ENCODE measurements at places on chromosomes 11 and 22.

DNA sequence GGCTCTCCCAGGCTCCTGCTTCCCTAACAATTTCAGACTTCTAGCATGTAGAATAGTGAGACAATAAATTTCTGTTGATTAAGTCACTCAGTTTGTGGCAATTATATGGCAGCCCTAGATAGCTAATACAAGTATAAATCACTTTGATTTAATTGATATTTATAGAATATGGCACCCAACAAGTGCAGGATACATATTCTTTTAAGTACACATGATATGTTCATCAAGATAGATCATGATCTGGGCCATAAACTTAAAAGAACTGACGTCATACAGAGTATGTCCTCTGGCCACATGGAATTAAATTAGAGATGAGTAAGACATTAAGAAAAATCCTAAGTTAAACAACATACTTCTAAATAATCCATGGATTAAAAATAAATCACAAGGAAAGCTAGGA is 67.5 kb upstream of the AMOTL1 start:
- DNase-seq = no peak

GRCh38 chr11:27380771-27381170 is 17.8 kb upstream of the CCDC34 start:
- no peak for DNase-seq

- DNase-seq = peak; percentile 35
These were observed 11.7 kb upstream of the DNAJB13 start for GRCh38 chr11:73939096-73939495.

GRCh38 chr11:44071157-44071556 is 5.1 kb downstream of the ACCS start:
- DNase-seq = no peak

DNA sequence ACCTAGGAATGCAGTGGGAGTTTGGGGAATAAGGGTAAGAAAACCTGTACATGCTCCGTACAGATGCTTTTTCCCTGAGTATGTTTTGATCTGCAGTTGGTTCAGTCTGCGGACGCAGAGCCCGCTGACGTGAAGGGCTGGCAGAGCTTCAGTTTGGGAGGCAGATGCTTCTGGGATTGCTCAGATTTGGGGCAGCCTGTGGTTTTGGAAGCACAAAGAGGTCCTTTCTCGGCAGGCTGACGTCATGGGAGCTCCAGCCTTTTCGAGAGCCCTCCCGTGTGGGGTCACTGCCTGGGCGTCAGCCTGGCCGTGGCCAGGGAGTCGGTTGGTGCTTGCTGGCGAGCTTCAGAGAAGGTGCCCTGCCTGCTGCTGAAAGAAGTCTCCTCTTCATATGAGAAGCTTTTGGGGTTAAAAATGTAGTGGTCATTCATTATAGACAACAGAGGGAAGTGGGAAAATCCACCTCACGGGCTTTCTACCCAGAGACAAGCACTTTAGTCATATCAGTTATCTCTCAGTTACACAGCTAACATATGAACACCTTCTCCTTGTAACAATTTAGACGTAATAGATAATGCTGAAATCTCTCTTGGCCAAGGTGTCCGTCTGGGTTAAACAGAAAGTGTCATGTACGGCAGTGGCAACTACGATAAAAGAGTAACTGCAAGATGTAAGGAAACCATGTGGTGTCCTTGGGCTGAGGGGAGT is 26.8 kb downstream of the TPCN2 start:
- DNase-seq = peak; percentile 37

DNA sequence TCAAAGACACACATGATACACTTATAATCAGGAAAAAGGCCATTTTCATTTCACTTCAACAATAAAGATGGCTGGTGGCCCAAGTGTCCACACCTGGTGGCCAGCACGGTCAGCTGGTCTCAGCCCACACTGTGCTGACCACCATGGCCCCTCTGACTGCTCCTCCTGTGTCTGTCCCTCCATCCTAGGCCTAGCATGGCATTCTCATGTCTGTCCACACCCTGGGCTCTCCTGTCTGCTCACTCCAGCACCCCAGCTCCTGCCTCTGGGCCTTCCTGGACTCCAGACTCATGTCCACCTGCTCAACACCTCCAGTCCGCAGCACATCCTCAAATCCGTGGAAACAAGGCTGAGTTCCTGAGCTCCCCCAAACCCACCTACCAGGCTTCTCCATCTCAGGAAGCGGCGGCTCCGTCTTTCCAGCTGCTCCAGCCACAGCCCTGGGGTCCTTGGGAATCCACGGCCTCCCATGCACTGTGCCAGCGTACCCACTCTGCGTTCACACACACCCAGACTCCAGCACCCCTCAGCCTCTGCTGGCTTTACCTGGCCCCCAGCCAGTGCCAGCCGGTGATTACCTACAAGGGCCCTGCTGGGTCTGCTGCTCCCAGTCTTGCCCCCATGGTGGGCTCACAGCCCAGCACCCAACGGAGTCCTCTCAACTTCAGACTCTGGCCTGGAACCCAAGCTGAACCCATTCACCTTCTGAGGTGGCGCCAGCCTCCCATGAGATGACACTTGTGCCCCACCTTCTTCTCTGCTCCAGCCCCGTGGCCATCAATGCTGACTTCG is 13.9 kb downstream of the SIRT3 start:
- no peak for DNase-seq

- no peak for DNase-seq
These were observed 11.6 kb downstream of the JAML start for GRCh38 chr11:118213201-118213600.

GRCh38 chr22:28541137-28541536 is 138.5 kb downstream of the TTC28 start:
- no peak for DNase-seq

- no peak for DNase-seq
These were observed 117.7 kb upstream of the SORL1-AS1 start for GRCh38 chr11:121570453-121570852.

- peak; percentile 45 for DNase-seq
These were observed 67.5 kb downstream of the PACSIN2 start for GRCh38 chr22:42947211-42947990.

- DNase-seq = no peak
These were observed 20.6 kb downstream of the TMPRSS6 start for GRCh38 chr22:37088750-37089408.

GRCh38 chr11:42337786-42338455 is 878.5 kb upstream of the LRRC4C start:
- no peak for DNase-seq

- no peak for DNase-seq
These were observed 50.1 kb upstream of the FLI1 start for GRCh38 chr11:128643661-128644317.

DNA sequence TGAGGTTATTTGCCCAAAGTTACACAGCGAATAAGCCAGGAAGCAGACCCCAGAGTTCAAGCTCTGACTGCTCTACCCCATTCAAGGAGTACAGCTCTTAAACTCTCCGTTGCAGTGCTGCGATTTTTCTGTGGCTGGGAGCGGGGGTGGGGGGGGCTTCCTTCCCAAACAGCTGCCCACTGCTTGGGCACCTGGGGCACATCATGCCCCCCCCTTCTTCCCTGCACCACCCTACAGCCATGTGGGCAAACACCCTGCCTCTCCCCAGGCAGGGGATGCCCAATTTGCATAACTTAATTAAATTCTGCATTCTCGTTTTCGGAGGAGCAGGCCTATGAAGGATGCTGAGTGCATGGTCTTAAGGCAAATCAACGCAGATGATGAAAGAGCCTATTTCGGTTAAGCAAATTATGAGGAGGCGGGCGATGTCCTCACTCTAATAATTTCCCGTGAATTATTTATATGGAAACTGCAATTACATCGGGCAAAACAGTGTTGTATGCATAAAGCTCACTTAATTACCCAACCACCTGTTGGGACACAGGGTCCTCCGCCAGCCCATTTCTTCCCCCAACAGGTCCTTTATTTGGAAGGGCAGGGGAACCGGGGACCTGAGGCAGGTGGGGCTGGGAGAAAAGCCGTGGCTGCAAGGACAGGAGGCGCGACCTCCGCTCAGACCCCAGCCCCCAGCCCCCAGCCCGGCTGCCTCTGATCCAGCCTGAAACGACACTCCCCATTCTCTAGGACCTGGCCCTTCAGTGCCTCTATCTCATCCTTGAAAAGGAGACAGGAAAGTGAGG is 610.5 kb downstream of the BUD13 start:
- no peak for DNase-seq

- DNase-seq = no peak
These were observed 18.4 kb downstream of the CUL5 start for GRCh38 chr11:108027057-108027456.

DNA sequence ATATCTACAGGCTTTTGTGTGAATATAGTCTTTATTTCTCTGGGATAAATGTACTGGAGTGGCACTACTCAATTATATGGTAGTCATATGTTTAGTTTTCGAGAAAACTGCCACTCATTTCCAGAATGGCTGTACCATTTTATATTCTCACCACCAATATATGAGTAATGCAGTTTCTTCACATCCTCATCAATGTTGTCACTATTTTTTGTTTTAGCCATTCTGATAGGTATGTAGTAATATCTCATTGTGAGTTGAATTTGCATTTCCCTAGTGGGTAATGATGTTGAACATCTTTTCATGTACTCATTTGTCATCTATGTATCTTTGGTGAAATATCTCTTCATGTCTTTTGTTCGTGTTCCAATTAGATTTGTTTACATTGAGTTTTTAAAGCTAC is 18.0 kb downstream of the ACRV1 start:
- no peak for DNase-seq

- peak; percentile 51 for DNase-seq
These were observed 102.6 kb downstream of the GALNT18 start for GRCh38 chr11:11519184-11519583.

DNA sequence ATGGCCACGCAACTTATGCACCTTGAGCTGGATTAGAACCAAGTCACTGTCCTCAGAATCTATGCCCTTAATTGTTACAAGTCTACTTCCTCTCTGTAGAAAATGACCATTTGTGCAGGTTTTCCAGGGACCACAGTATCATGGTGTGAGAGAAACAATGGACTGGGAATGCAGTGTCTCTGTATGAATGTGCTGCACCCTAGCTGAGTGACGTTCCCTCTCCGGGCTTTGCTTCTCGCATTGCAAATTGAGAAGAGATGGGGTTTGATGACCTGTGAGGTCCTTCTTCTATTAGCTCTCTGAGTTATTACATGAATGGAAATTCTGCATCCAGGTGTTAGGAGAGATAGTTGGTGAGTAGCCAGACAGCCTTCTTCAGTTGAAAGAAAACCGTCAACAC is 1052.3 kb downstream of the NTM start:
- no peak for DNase-seq

GRCh38 chr11:108958368-108959104 is 293.7 kb downstream of the DDX10 start:
- DNase-seq = peak; percentile 70

GRCh38 chr11:111977146-111978027 is 40.2 kb downstream of the DIXDC1 start:
- peak; percentile 28 for DNase-seq

- DNase-seq = no peak
These were observed 203.5 kb upstream of the MTNR1B start for GRCh38 chr11:92765965-92766371.

GRCh38 chr11:110566577-110566976 is 136.8 kb downstream of the FDX1 start:
- no peak for DNase-seq

GRCh38 chr11:35500744-35501143 is 24.7 kb downstream of the PAMR1 start:
- DNase-seq = peak; percentile 30

- DNase-seq = peak; percentile 36
These were observed 10.4 kb upstream of the LINC01488 start for GRCh38 chr11:69470793-69471728.

DNA sequence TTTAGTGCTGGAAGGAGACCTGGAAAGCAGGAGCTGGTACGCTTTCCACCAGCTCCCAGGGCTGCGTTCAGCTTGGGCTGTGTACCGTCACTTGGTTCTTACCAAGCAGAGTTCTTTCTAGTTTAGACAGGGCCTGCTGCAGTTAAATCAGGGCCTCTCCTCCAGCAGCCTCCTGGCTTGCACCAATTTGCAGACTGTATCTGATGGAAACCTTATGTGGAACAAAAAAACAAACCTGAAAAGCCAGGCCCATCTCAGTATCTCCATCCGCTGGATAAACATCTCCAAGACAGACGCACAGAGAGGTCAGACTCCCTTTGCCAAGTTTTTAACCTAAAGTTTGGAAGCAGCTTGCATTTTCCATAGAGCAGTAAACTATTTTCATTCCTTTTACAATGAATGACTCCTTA is 288.6 kb upstream of the SORL1-AS1 start:
- no peak for DNase-seq

- peak; percentile 70 for DNase-seq
These were observed 17.7 kb downstream of the DNAJC24 start for GRCh38 chr11:31387379-31387778.

GRCh38 chr11:44702889-44703288 is 23.9 kb upstream of the TSPAN18 start:
- no peak for DNase-seq

DNA sequence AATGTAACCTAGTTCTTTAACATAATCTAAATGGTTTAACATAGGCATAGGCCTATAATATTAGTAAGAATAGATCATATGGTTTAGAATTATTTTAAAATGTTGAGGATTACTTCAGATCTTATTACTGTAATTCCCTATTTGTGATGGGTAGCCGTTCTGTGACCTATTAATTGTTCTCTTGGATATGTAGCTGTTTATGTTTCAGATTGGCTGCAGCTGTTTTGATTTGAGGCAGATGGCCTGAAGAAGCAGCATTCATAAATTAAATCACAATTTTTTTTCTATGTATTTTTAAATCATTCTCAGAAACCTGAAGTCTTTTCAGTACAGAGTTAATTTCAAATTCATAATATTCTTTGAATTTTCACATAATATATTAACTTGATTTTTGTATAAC is 104.5 kb downstream of the PDE3B start:
- DNase-seq = no peak
